ENCODE measurements at places on chromosomes 12 and 14. TPM values are rescaled to one million over a fixed set of nuclear protein-coding genes. Genes with fewer than 3 reads are reported as not detected.

GRCh38 chr14:33682760-33683159 is 268.1 kb downstream of the EGLN3 start:
- DNase-seq: peak; percentile 85

GRCh38 chr14:96309896-96310330 is 53.2 kb downstream of the ATG2B start:
- no peak for DNase-seq

GRCh38 chr14:103418481-103418818 is 33.2 kb downstream of the MARK3 start:
- no peak for DNase-seq

VSIG10 gene
- 29.4 TPM for total RNA-seq

OAS2 gene
- 6.0 TPM for total RNA-seq

- DNase-seq: no peak
These were observed 208.6 kb upstream of the CDKN3 start for GRCh38 chr14:54188064-54188666.

CD163L1 gene
- 0.37 TPM for total RNA-seq

Data from MG63 (cell line).